ENCODE measurements at places on chromosomes 11 and 22.
A peak's percentile ranks its signal among the peaks of the same experiment; 100 is the strongest.

- DNase-seq, result no peak
These were observed 31.7 kb downstream of the METTL15 start for GRCh38 chr11:28139841-28140415.

- no peak for DNase-seq
These were observed 18.9 kb downstream of the ARVCF start for GRCh38 chr22:19997561-19998231.

GRCh38 chr22:37633089-37633624, 6.3 kb upstream of the SH3BP1 start:
- peak; percentile 57 for DNase-seq

- DNase-seq, result peak; percentile 62
These were observed 17.8 kb downstream of the CHORDC1 start for GRCh38 chr11:90204832-90205646.

GRCh38 chr22:43038325-43038724, 23.4 kb upstream of the PACSIN2 start:
- DNase-seq, result no peak

DNA sequence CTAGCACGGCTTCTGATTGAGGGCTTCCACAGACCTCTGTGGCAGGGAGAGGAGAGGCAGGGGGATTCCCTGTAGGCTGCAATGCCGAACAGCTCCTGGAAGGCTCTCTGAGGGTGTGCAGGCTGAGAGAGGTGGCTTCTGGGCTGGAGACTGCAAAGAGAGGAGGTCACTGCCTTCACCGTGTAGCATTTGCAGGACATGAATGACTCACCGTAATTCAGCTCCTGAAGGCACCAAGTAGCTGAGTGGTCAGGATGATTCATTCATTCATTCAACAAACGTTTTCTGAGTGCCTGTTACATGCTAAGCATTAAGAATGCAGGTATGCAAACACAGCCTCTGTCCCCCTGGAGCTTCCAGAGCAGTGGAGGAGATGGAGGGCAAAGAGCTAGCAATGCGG, 18.0 kb upstream of the EIF3D start:
- DNase-seq, result no peak

DNA sequence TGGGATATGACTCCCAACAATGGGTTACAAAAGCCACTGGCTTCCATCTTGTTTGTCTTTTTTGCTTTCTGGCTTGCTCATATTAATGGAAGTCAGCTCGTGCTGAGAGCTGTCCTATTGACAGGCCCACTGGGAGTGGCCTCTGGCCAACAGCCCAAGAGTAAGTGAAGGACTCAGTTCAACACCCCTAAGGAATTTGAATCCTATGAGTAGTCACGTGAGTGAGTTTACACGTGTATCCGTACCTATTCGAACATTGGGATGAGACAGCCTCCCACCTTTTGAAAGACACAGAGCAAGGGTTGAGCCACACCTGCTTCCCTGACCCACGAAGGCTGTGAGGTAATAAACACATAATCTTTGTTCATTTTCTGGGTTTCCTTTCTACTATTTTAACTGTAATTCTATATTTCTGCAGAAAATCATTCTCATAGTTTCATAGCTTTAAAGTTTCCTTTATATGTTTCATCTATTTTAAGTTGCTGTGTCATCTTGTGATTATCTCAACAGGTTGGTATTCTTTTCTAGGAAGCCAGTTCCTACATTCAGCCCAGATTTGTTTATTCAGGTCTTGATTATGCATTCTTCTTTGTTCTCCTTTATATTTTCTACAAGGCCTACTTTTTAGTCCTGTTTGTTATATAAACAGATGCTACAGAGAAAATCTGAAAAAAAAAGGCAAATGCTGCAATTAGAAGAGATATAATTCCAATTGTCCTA, 802.3 kb downstream of the CNTN5 start:
- DNase-seq, result no peak

DNA sequence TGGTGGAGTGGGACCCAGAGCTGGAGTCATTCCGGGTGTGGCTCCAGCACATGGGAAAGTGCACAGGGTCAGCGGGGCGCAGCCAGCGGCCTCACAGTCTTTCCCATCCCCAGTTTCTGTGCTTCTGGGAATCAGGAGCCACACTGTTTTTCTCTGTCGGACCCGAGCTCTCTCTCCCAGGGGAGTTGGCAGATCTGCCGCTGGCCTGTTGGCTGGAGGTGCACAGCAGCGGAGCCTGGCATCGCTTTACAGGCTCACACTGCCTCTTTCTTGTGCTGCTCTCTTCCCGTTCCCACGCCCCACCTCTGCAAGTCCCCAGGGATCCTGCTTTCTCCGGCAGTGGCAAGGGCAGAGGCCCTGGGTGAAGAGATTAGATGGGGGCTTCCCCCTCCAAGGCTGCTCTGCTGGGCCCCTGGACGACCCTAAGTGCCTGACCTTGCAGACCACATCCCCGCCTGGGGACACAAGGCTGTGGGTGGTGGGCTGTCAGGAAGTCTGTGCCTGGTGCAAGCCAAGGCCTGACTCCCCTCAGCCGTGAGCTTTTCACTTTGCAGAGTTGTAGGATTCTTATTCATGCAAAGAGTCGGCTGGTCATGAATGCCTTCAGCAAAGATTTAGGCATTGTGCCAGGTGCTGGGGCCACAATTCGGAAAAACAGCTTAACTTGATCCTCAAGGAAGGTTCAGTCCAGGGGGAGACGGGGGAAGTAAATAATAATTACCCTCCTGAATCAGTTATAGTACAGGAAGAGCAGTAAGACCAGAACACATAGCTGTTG, 116.3 kb downstream of the TIMP3 start:
- DNase-seq, result no peak

- no peak for DNase-seq
These were observed 817.8 kb upstream of the LUZP2 start for GRCh38 chr11:23679041-23679440.

- DNase-seq, result no peak
These were observed 32.6 kb downstream of the KREMEN1 start for GRCh38 chr22:29105468-29105867.

- no peak for DNase-seq
These were observed 70.2 kb downstream of the ARHGAP8 start for GRCh38 chr22:44822534-44822933.

DNA sequence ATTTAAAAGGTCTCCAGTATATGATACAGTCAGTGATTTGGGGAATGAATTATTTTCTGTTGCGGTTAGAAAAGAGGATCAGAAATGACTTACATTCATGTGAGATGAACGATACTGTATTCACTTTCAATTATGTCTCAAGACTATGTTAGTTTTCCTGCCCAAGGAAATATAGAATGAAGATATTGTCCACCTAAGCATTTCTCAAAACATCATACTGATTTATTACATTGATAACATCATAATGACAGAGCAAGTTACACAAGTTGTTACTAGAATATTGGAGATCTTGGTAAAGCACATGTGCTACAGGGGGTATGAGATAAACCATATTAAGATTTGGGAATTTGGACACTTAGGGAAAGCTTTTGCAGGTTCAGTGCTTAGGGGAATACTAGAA, 67.8 kb upstream of the OR9G4 start:
- DNase-seq, result no peak

DNA sequence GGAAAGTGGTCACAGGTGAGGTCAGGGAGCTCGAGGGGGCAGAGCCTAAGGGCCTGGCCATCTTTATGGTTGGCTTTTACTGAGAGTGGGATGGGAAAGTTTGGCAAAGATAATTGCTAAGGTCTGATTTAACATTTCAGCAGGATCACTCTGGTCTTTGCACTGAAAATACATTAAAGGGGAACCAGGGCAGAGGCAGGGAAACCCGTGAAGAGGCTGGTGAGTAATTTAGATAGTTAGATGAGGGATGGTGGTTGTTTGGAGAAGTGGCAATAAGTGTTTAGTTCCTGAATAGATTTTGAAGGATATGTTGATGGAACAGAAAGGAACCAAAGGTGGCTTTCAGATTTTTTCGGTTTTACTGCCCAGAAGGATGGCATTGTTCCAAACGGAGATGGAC, 50.8 kb downstream of the SCN3B start:
- DNase-seq, result no peak

DNA sequence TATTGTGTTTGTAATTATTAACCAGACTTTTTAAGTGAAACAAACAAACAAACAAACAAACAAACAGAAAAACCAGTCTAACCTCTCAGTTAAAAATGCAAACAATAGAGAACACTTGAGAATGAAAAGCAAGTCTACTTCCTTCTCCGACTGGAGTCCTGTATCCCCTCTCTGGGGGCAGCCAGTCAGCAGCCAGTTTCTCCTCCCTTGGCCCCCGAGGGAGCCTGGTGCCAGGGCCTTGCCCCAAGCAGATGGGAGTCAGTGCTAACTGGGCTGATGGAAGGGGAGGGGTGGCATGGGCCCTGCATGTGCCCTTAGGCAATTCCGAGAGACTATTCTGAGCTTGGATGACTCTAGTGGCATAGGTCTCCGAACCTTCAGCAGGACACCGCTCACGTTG, 137.2 kb downstream of the GRIK4 start:
- DNase-seq, result no peak

DNA sequence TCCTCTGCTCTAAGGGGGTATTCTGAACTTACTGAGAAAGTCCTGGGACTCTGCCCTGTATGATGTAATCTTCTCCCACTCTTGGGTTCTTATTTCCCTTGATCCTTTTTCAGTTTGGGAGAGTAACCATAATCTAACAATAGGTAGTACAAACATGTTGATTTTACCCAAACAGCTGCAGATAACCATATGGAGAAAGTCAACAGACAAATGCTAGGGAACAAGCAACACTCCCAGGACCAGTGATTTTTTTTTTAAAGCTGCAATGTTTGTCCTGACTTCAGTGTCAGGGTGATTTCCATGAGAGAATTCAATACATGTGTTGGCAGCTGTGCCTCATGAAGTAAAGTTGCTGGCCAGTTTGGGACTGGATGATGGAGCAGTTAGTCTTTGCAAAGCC, 156.5 kb downstream of the FCHSD2 start:
- DNase-seq, result no peak

- DNase-seq, result no peak
These were observed 15.1 kb downstream of the FXYD6 start for GRCh38 chr11:117861151-117862018.

GRCh38 chr11:19499999-19500398, 212.6 kb upstream of the NAV2 start:
- no peak for DNase-seq

DNA sequence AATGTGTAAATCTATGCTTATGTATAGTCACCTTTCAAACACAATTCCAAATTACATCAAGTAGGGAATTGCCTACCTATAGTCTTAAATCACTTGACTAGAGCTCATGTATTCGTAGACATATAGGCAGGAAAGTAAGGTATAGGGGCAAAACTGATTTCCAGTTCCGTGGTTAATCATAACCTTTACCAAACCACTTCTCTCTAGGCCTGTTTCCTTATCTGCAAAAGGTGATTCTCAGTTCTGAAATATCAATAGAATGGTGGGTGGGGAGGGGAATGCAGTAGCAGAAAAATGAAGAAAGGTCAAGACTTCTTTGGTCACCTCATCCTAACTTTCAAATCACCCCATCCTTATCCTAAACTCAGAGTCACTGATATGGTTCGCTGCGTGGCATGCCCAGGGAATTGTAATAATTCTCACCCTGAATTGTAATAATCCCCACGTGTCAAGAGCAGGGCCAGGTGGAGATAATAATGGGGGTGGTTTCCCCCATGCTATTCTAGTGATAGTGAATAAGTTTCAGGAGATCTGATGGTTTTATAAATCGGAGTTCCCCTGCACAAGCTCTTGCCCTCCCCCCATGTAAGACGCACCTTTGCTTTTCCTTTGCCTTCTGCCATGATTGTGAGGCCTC, 1.9 kb upstream of the ANO5 start:
- no peak for DNase-seq

DNA sequence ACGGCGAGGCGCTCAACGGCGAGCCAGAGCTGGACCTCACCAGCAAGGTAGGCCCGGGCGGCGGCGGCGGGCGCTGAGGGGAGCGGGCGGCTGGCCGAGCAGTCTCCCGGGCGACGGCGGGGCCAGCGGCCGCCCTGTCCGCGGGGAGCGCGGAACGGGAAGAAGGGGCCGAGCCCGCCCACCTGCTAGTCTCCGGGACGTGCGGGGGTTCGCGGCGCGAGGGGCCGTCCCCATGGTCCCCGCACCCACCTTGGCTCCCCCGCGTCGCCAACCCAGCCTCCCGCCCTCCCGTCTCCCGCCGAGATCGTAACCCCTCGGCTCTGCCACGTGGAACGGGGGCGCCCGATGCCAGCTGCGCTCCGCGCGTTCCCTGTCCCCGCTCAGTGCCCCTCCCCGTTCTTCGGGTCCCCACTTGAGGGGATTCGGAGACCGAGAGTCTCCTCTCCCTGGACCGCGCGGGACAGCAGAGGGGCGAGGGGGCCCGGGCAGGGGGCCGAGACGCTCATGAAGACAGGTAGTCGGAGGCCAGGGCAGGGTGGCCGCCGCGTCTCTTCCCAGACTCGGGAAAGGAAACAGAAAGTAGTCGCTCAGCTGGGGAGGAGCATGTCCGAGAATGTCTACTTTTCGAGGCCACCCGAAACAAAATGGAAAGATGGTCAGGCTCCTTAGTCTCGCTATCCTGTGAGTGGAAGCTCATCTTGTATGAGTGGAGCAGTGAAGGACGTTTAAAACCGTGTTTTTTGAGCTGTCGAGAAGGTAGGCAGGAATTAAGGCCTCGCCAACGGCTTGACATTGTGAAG, 557 bp downstream of the GTPBP1 start:
- DNase-seq, result peak; percentile 48

GRCh38 chr11:68369756-68370155, 57.4 kb downstream of the LRP5 start:
- DNase-seq, result no peak

GRCh38 chr11:32830413-32830738, 649 bp downstream of the PRRG4 start:
- no peak for DNase-seq

DNA sequence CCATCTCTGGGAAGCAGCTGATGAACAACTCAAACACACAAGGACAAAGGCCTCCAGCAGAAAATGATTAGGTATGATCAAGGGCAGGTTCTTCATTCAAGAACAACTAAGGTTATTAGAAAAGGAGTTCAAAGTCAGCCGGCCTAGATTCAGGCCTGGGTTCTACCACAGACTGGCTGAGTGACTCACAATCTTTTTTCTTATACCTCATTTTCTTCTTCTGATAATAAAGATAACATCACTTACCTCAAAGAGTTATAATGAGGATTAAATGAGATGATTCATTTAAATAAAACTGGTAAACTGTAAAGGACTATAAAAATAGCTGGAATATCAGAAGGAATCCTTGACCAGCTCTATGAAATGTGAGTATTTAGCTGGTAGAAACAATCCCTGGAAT, 49.3 kb upstream of the PPP2R1B start:
- no peak for DNase-seq

DNA sequence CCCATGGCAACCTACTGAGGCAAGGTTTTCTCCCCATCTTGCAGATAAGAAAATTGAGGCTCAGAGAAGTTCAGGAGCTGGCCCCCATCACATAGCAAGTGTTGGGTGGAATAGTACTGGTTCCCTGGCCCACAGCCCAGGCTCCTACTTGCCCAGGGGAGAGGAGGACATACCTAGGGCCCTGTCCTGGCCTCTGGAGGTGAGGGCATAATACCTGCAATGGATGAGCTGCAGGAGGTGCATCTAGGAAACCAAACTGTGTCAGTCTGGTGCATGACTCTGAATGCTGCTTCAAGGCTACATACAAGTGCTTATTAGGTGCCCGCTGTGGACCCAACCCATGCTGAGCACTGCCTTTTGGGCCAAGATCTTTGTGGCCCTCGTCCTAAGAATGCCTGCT, 40.0 kb upstream of the TPBGL start:
- no peak for DNase-seq

- no peak for DNase-seq
These were observed 22.9 kb downstream of the RPUSD4 start for GRCh38 chr11:126188332-126189108.

GRCh38 chr22:45683680-45684079, 12.0 kb downstream of the ATXN10 start:
- DNase-seq, result no peak
